Small intestine (tissue), 16 donors: ENCODE measurements at places on chromosomes 13 and 19. TPM values are rescaled to one million over a fixed set of nuclear protein-coding genes. Genes with fewer than 3 reads are reported as not detected.

Gene PRTN3
- not detected for polyA plus RNA-seq

- no peaks in the 10 kb centered on the region for H3K36me3 ChIP-seq
- H3K4me3 ChIP-seq: no peak overlapping the region
- no peak overlapping the region for H3K27ac ChIP-seq
These were observed 354.4 kb upstream of the DACH1 start for GRCh38 chr13:72221276-72221962.

DNA sequence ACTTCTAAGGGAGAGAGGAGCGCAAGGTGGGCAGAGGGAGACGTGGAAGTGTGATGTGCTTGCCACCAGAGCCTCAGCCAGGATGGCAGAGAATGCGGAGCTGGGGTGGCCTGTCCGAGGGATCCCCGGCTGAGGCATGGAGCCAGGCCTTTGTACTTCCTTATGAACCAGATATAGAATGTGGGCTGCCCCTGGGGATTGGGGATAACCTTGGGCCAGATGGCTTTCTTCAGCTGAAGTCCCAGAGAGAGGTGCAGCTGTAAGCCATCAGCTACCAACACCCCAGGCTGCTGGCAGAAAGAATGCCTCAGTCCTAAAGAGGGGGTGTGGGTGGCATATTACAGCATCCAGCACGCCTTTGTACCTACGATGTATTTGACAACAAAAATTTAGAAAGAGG, 25.5 kb upstream of the FBXO17 start:
- no peak for DNase-seq
- H3K4me3 ChIP-seq: no peak overlapping the region
- H3K27me3 ChIP-seq: no peaks in the 10 kb centered on the region
- H3K36me3 ChIP-seq: no peaks in the 10 kb centered on the region

Gene PDX1
- polyA plus RNA-seq: 1.7 TPM

DNA sequence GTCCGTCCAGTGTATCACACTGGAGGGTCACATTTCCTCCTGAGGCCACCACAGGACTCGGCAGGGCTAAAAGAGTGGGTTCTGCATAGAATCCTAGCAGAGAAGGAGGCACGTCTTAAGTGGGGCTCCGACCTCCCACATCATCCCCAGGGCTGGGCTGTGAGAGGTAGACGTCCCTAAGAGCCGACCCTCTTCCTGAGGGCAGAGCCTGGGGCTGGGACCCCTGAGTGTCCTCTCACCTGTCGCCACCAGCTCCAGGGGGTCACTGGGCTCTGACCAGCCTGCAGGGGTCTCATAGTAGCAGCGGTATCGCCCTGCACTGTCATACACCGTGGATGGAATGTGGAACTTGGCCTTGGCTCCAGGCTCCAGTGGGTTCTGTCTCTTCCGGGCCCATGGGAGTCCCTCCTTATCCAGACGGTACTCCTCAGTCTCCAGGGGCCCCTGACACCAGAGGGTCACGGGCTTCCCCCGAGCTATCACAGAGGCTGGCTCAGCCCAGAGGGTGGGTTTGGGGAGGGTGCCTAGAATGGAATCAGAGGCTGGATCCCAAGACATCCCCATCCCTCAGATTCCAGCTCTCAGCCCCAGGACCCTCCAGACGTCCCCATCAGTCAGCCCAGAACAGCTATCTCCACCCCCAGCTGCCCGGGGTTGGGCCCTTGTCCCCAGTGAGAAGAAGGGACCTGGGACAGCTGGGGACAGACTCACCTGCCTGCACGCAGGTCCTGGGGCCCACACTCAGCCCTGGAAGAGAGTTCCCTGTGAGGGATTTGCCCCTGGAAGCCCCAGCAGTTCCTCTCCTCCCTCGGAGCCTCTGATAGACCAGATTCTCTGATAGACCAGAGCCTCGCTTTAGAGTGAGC, 590 bp downstream of the LILRB5 start:
- H3K36me3 ChIP-seq: no peaks in the 10 kb centered on the region
- H3K27me3 ChIP-seq: peaks cover 3% of the 10 kb centered on the region
- H3K27ac ChIP-seq: no peak overlapping the region
- no peak overlapping the region for H3K4me3 ChIP-seq
- no peaks in the 10 kb centered on the region for H3K4me1 ChIP-seq

- H3K27me3 ChIP-seq: no peaks in the 10 kb centered on the region
- no peaks in the 10 kb centered on the region for H3K4me1 ChIP-seq
- H3K36me3 ChIP-seq: no peaks in the 10 kb centered on the region
- H3K27ac ChIP-seq: no peak overlapping the region
These were observed 7.1 kb downstream of the CD37 start for GRCh38 chr19:49342291-49342721.

- H3K36me3 ChIP-seq: no peaks in the 10 kb centered on the region
- DNase-seq: no peak
- no peak overlapping the region for H3K27ac ChIP-seq
- H3K4me3 ChIP-seq: no peak overlapping the region
- no peaks in the 10 kb centered on the region for H3K27me3 ChIP-seq
These were observed 7.7 kb downstream of the TUBGCP3 start for GRCh38 chr13:112580211-112580610.

DNA sequence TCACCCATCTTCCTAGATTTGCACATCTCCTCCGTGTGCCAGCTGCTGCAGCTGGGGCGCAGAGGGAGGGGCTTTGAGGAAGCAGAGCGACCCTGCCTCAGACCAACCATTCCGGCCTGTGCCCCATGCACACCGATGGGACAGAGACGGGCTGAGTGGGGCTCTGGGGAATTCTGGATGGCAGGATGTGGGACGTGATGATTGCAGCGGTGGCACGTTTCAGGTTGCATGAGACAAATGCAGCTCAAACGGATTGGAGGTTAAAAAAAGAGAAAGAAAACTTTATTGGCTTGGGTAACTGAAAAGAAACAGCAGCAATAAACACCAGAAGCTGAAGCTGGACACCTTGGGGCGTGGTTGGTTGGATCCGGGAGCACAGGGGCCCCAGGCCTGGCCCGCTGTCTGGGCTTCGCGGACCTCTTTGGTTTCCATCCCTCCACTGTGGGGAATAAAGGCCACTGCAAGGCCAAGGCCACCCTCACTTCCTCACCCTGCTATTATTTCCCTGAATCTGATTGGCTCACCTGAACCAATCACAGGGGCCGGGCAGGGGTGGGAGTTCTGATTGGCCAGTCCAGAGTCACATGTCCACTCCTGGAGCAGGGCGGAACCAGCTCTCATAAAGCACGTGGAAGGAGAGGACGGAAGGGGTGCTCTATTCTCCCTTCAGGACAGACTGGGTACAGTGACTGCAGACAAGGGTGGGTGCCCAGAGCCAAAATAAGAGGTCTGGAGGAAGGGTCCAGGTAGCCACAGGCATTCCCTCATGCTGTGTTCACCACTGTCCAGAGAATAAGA, 6.1 kb upstream of the ZNF787 start:
- H3K36me3 ChIP-seq: no peaks in the 10 kb centered on the region
- no peaks in the 10 kb centered on the region for H3K27me3 ChIP-seq
- H3K27ac ChIP-seq: no peak overlapping the region

GRCh38 chr19:12689012-12689411, 1.2 kb downstream of the GNG14 start:
- no peak overlapping the region for H3K4me3 ChIP-seq
- no peak overlapping the region for H3K27ac ChIP-seq
- no peaks in the 10 kb centered on the region for H3K36me3 ChIP-seq
- DNase-seq: no peak
